T follicular helper cell (primary cell): ENCODE measurements at places on chromosomes 5 and 9.

DNA sequence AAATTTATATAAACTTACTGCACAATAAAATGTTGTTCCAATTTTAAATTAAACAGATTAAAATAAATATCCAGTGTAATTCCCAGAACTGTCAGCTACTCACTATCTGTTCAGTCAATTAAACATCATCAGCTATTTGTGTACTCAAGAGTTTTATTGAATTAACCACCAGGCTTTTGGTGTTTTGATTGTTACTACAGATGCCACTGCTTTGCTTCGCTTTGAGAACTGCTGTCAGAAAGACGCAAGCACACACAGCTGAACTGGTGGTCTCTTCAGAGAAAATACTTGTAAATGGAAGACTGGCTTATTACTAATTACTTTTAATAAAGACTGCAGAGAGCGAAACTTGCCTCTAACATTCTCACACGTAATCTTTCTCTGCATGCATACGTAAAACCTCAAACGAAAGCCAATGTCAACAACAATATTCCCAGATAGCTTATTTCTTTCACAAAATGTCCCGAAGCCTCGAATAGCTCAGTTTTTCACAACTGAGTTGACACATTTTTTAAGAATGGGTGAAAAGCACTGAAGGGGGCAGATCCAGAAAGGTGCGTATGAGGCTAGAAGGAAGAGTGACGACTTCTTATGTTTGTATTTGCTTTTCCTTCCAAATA is 259.6 kb upstream of the RPS23 start:
- no peak for DNase-seq

DNA sequence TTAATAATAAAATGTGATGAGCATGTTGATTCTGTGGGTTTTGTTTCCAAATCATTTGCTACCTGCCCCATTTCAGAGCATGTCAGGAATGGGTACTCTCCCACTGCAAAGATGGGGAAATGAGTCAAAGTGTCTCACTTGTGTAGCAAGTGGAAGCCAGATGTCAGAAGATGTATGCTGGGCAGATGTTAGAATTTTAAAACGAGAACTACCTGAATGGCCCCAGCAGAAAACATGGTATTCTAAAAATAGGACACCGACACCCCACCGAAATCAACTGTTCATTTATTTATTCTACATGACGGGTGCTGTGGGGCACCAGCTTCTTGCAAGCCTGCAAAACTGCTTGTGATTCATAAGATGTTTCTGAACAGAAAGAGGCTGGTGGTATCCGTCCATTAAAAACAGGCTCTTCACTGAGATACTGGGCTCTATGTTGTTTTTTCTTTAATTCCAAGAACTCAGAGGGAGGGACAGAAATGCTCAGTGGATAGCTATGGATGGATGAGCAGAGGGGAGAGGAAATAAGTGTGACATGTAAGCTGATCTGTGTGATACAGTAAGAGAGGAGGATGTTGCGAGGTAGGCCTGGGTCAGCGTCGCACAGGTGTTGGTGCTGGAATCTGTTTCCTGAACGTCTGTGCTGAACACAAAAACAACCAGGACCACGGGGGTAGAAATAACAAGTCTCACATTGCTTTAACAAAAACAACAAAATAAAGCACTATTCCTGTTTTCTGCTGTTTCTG is 157.2 kb downstream of the EFNA5 start:
- no peak for DNase-seq

- DNase-seq = no peak
These were observed 141.6 kb downstream of the NR3C1 start for GRCh38 chr5:143261748-143262392.

GRCh38 chr5:149254506-149254905 is 17.2 kb upstream of the AFAP1L1 start:
- DNase-seq = no peak

- no peak for DNase-seq
These were observed 221.5 kb upstream of the MPDZ start for GRCh38 chr9:13501018-13501417.

- no peak for DNase-seq
These were observed 598 bp upstream of the KIAA1191 start for GRCh38 chr5:176362233-176362490.

DNA sequence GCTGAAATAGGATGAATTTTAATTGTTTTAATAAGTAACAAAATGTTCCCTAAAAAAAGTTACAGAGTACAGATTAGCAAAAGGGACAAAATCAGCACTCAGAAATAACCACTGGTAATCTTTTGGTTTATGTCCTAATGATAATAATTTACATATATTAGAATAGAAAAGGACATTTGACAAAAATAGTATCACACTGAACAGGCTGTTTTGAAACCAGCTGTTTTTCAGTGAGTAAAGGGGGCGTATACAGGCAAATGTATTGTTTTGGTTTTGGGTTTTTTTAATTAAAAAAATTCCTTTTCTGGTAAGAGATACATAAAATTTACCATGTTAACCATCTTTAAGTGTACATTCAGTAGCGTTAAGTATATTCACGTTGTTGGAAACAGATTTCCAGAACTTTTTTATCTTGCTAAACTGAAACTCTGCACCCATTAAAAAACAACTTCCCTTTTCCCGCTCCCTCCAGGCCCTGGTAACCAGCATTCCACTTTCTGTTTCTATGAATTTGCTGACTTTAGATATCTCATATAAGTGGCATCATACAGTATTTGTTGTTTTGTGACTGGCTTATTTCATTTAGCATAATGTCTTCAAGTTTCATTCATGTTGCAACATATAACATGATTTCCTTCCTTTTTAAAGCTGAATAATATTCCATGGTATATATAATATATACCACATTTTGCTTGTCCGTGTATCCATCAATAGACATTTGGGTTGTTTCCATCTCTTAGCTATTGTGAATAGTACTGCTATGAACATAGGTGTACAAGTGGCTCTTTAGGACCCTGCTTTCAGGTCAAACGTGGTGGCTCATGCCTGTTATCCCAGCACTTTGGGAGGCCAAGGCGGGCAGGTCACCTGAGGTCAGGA is 20.6 kb upstream of the LARP1 start:
- DNase-seq = no peak

- DNase-seq = no peak
These were observed 440.0 kb downstream of the ENC1 start for GRCh38 chr5:74200560-74200959.

GRCh38 chr5:122736086-122736845 is 38.6 kb upstream of the SNX2 start:
- DNase-seq = no peak

DNA sequence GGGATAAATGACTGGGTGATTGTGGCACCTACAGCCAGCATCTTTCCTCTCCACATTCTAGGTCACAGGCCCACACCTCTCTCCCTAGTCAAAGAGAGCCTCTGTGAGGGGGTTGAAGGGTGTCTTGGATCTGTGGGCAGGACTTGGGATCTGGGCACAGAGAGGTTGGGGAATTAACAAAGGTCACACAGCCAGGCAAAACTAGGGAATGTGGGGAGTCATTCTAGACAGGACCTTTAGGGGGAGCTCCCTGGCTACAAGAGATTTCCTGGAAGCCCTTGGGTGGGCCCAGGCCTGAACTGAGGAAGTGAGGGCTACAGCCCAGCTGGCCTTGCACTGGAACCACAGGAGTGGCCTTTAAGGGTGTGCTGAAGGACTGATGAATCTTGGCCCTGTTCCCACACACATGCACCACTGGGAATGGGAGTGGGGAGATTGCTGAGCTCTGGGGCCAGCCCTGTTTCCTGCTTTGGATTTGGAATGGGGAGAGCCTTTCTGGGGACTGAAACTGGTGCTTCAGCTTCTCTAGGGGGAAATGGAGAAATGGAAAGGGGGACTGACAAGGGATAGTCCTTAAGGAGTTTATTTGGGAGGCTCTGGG is 12.4 kb upstream of the CXXC5 start:
- no peak for DNase-seq

DNA sequence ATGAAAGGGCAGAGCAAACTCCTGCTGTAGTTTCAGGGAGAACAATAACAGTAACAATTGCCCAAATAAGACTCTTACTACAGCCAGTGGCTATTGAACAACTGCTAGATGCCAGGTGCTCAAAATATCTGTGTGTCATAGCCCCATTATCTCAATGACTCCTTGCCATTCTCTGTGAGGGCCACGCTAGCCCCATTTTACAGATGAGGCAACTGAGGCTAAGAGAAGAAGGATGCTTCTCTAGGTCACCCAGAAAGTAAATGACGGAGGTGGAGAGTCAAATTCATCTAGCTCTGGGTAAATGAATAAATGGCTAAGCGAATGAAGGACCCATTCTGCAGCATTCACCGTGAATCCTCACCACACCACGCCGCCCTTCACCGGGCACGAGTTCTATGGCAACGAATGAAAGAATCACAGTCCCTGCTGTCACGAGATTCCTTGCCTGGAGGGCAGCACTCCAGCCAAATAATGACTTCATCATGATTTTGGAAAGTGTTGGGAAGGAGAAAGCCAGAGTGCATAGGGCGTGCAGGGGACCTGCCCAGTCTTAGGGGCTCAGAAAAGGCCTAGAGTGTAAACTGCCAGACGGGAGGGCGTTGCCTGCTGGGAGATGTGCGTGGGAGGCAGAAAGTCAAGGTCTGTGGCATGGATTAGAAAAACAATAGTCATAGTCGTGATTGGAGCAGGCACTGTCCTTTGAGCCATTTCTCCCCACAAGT is 147.2 kb downstream of the C9orf50 start:
- no peak for DNase-seq

- no peak for DNase-seq
These were observed 24.1 kb downstream of the BICD2 start for GRCh38 chr9:92740446-92740961.

DNA sequence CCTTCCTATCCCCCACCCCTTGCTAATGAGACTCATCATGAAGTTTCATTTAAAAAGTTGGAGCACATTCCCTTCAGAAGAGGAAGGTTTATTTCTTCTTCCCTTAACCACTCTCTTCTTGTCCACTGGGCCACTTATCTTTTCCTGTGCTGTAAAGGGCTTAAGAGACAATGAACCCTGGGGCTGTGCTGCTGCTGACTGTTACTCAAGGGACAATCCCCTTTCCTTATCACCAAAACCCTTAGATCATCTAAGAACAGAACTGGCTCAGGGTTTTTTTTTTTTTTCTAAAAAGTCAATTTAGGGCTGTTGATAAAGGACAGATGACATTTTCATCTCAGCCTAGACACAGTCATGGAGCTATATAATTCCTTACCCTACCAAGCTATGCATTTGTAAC is 29.6 kb downstream of the CAPSL start:
- no peak for DNase-seq

GRCh38 chr5:54450542-54450941 is 5.0 kb upstream of the HSPB3 start:
- DNase-seq = no peak

DNA sequence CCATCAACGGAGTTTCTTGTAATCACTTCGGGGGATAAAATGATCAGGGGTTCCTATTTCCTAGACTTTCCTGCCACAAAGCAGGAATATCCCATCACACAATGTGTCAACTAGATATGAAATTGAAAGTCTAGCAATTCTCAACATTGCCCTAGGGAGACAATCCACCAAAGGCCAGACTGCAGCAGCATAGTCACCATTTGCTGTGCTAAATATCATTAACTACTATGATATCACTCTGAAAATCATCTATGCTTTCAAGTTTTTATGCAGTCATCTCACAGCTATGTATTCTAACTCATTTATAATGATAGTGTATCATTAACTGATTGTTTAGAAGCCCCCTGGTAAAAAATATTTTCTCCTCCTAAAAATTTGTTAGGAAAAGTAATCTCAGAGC is 342.6 kb upstream of the CDH6 start:
- no peak for DNase-seq

DNA sequence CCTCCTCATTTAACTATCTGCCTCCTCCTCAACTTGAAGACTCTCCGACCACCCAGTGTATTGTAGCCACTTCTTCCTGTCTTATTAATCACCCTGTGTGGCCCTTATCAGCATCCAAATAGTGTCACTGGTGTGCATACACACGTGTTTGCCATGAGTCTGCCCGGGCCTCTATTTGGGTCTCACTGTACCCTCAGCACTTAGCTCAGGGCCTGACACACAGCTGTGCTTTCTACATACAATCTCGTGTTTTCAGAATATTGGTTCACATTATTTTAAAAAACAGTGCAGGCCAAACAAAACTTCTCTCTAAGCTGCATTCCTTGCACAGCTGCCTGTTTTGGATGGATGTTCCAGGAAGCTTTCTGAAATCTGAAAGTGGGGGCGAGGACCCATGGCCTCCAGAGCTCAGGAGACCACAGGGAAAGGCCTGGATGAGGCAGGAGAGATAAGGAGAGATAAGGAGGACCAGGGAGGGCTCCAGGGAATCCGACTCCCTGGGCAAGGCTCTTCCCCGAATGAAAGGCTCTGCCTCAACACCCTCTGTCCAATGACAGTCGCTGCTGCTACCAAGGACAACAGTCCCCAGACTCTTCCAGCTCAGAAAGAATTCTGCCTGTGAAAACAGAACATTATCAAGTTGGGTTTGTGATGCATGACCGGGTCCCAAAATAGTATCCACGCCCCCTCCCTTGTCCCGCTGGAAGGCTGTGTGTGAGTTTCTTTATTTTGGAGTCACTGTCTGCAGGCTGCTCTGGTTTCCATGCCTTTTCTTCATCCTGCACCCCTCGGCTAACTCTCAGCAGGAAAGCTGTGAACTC is 255.6 kb downstream of the NSG2 start:
- no peak for DNase-seq

- no peak for DNase-seq
These were observed 79.6 kb downstream of the PAPPA start for GRCh38 chr9:116233160-116233530.

DNA sequence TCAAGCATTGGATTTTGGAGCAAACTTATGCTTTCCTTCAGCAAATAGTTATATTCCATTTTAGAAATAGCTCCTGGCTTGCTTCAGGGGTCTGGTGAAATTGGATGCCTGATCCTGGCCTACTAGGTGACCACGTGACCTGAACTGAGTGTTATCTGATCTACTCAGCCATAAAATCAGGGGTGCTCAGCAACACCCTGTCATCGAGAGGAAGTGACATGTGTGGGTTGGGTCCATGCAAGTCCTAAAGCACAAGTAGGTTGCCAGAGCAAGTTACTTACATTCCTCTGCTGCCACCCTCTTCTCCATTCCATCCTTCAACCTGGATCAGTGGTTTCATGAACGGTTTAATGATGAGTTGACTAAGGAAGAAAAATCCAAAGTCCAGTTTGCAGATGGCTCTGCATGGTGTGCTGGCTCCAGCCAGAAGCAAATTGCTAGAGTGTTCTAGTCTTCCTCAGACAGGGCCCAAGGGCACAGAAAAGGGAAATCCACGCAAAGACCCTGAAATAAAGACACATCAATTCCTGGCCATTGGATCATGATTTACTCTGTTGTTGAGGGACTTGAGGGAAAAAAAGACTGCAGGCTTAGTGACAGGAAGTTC is 2.8 kb upstream of the FAM193B start:
- no peak for DNase-seq

- DNase-seq = no peak
These were observed 1026.9 kb upstream of the C9orf72 start for GRCh38 chr9:28600226-28600625.

DNA sequence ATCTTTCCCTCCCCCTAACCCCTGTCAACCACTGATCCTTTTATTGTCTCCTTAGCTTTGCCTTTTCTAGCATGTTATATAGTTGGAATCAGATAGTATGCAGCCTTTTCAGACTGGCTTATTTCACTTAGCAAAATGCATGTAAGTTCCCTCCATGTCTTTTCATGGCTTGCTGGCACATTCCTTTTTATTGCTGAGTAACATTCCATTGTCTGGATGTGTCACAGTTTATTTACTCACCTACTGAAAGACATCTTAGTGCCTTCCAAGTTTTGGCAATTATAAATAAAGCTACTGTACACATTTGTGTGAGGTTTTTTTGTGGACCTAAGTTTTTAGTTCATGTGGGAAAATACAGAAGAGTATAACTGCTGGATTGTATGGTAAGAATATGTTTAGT is 230.1 kb downstream of the PBX3 start:
- DNase-seq = no peak
